ENCODE measurements at places on chromosomes 16 and 17.
A peak's percentile ranks its signal among the peaks of the same experiment; 100 is the strongest.

DNA sequence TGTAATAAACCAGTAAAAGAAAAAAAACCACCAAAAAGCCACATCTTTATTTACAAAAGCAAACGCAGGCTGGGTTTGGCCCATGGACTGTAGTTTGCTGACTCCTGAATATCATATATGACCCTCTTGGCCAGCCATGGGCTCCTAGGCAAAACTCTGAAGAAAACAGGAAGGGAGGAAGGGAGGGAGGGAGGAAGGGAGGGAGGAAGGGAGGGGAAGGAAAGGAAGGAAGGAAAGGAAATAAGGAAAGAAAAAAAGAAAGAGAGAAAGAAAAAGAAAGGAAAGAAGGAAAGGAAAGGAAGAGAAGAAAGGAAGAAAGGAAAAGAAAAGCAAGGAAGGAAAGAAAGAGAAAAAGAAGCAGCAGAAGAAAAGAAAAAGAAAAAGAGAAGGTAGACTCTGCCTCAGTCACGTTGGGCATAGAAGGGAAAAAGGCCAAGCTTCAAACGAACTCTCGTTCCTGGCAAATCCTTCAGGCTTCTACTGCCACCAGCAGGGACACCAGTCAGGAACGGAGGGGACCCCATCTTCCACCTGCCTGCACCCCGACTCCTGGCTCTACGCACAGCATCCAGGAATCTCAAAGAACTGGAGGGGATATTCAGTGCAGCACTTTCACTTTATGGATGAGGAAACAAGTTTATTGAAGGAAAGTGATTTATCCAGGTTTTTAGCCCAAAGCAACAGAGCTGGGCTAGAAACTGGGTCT is 22.1 kb downstream of the CDC42EP4 start:
- no peak for DNase-seq

DNA sequence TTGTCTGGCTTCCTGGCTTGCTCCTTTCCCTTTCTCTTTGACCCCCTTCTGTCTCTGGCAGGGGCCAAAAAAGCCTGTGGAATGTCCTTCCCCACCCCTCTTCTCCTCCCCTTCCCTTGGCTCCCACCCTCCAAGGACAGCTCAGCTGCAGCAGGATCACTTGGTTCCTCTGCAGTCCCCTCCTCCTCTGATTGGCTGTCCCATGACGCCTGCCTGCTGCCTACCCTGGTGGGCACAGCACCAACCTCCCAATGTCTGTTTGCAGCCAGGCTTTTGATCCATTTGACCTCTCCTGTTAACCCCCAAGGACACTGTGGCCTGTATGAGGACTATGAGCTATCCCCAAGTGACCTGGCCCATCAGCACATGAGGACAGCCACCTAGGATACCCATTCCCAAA is 14.8 kb upstream of the MTMR4 start:
- DNase-seq = no peak

DNA sequence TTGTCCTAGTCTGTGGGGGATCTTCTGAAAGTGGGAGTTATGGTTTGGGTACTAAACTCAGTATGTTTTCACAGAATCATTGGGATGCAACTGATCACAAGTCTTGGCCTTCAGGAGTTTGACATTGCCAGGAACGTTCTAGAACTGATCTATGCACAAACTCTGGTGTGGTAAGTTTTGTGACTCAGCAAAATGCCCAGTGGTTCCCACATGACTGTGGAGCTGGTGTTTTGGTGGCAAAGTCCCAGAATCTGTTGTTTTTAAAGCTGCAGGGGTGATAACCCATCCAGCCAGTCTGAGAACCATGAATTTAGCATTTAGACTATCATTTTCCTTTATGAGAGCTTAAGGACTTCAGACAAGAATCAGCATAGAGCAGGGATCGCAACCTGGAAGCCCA is 40.6 kb downstream of the GDE1 start:
- DNase-seq = no peak

- DNase-seq = no peak
These were observed 140.0 kb downstream of the RAB11FIP4 start for GRCh38 chr17:31531336-31531980.

DNA sequence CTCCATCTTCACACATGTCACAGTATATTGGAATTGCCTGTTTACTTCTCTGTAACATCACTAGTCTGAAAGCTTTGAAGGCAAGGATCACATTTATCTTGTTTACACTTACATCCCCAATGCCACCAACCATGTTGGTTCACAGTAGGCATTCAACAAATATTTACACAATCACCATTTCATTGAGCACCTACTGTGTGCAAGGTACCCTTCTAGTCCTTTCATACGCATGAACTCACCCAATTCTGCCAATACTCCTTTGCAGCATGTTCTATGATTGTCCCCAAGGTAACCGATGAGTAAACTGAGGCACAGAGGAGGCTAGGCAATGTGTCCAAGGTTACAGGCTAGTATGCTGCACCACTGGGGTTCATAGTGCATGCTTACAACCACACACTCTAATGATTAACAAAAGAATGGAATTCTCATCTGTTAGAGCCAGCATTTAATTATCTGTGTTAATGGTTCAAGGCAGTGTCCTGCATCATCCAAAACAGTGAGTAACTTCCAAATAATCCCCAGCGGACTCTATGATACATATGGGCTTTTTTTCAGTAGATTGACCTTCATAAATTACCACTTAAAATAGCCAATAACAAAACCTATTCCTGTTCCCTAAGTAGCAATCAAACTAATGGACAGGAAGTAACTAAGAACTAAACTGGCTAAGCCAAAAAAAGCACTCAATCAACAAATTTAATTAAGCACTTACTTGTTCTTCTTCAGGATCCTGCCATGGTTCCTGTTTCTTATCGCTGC is 364.5 kb upstream of the XYLT1 start:
- no peak for DNase-seq

- peak; percentile 97 for DNase-seq
These were observed at the start of gene SOX9 for GRCh38 chr17:72120642-72121163. SOX9 (plus strand) TSS chr17:72121020; CDS start chr17:72121392, 372 bp downstream.

- DNase-seq = no peak
These were observed 28.1 kb downstream of the HSBP1 start for GRCh38 chr16:83835586-83836566.

DNA sequence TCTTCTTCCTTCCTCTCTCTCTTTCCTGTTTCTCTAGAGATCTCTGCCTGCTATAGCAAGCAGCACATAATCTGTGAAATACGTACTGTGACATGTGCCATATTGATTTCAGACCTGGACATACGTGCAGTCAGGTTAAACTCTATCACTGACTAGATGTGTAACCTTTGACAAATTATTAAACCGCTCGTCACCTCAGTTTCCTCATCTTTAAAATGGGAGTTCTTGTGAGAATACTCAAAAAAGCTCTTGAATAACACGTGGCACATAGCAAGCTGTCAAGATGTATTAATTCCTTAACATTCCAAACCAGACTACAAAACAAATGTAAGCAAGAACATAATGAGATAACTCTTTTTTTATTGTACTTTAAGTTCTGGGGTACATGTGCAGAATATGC is 170.0 kb downstream of the PHKB start:
- DNase-seq = no peak

- DNase-seq = no peak
These were observed 4.8 kb downstream of the MSI2 start for GRCh38 chr17:57261084-57261461.

GRCh38 chr17:59520251-59520650 is 45.2 kb upstream of the DHX40 start:
- DNase-seq = no peak

DNA sequence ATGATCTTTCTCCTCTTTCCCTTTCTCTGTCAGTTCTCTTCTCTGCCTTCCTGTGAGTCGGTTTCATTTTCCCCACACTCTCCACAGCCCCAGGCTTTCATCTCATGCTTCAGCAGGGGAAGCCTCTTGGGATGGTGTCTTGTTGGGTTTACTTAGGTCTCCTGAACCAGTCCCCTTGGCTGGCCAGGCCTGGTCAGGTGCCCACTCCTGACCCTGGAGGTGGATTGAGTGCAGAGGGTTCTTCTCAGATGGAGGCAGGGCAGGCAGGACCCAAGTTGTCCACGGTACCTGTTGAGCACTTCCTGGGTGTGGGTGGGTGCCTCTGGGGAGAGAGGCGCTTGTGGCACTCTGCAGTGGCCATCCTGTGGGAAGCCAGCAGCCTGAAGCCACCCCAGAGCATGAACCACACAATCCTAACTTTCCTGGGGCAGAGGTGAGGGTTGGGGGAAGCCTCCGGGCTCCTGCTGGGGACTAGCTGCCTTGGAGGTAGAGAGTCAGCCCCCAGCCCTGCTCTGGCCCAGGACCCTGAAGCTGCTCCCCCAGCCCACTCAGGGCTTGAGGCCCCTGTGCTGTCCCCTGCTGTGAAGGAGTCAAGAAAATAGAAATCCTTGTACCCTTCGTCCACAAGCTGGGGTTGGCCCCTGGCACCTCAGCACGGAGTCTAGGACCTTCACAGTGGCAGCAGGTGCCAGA is 2.0 kb upstream of the RAP1GAP2 start:
- DNase-seq = no peak

DNA sequence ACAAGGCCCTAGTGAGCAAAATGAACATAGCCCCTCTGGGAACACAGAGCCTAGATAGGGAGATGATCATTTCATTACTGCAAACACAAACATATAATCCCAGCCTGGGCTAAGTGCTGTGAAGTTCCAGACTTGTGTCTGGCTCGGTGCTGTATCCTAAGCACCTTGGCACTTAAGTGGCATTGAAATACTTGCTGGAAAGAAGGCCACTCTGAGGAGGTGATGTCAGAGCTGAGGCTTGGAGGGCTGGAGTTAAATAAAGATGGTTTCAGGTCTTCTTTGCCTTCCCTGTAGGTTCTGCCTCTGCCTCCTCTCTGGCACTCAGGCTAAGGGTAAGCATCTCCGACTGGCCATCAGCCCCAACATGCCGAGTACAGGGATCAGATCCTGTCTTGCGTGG is 2.4 kb upstream of the CACNA1G start:
- no peak for DNase-seq

GRCh38 chr16:87705771-87706277 is 60.0 kb downstream of the KLHDC4 start:
- DNase-seq = no peak

DNA sequence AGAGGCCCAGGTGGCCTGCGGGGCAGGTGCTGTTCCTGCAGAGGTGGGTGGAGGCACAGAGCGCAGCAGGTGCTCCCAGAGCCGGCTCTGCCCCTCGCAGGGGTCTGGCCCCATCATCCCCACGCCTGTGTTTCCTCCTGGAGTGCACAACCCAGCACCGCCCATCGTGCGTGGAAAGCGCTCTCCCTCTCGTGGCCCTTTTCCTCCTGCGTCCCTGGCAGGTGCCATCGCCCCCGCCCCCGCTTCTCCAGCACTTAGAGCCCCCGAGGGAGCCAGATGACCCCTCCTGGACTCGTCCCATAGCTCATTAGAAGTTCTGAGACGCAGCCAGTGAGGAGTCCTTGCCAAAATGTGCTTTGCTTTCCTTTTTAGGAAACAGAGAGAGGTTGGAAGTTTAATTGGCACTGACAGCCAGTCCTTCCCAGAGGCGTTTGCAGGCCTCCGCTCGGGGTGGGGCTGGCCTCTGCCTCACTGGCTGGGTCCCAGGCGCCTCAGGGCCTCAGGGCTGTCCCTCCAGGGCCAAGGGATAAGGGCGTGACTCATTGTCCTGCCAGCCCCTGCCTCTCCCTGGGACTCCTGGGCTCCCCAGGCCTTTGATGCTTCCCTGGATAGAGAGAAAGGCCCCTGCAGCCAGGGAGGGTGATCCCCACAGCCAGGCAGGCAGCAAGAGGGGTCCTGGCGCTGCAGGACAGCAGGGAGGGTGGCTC is 32.2 kb upstream of the CHMP6 start:
- no peak for DNase-seq

- DNase-seq = no peak
These were observed 56.7 kb upstream of the NOG start for GRCh38 chr17:56536766-56537165.

DNA sequence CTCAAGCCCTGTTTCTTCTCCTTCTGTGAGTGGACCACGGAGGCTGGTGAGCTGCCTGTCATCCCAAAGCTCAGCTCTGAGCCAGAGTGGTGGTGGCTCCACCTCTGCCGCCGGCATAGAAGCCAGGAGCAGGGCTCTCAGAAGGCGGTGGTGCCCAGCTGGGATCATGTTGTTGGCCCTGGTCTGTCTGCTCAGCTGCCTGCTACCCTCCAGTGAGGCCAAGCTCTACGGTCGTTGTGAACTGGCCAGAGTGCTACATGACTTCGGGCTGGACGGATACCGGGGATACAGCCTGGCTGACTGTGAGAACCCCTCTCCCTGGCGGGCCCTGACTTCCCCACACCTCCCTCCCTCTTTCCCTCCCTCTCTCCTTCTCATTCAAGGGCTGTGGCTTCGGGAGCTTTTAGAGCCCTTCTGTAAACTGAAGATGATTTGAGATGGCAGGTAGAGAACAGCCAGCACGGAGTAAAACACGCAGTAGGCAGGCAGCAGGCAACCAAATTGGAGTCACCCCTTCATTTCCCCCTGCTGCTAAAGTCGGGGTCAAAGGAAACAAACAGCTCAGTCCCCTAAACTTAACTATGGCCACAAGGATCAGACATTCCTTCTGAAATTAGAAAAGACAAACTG is 3.9 kb downstream of the SPACA3 start:
- no peak for DNase-seq

GRCh38 chr16:25052530-25052929 is 37.4 kb upstream of the ARHGAP17 start:
- no peak for DNase-seq

GRCh38 chr17:18028114-18028951 is 10.6 kb downstream of the ATPAF2 start:
- DNase-seq = no peak

GRCh38 chr16:11251525-11252481 is 4.2 kb downstream of the SOCS1 start:
- DNase-seq = no peak

GRCh38 chr16:49442805-49443204 is 69.2 kb downstream of the C16orf78 start:
- DNase-seq = no peak

All from GM23338 (cell line).